ENCODE measurements at places on chromosomes 11 and 22.

GRCh38 chr11:1781593-1781975 is 17.9 kb upstream of the CTSD start:
- no peak for DNase-seq

DNA sequence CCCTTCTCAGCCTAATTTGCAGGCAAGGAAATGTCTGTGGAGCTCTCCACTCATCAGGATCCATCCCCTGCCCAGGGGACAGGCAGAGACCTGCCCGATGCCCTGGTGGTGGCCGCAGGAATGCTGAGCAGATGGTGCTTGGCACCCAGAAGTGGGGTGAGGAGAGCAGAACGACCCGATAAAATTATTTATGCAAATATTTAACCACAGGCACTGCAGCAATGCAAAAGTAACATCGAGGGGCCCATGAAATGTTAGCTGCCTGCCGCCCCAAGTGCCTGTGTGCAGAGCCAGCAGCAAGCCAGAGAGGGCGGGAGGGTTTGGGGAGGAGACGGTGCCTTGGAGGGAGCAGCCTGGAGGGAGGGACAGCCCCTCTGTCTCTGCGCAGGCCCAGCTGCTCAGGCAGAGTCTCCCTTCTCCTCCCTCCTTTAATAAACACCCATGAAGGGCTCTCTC is 205.5 kb downstream of the CTTN start:
- DNase-seq = peak; percentile 34

DNA sequence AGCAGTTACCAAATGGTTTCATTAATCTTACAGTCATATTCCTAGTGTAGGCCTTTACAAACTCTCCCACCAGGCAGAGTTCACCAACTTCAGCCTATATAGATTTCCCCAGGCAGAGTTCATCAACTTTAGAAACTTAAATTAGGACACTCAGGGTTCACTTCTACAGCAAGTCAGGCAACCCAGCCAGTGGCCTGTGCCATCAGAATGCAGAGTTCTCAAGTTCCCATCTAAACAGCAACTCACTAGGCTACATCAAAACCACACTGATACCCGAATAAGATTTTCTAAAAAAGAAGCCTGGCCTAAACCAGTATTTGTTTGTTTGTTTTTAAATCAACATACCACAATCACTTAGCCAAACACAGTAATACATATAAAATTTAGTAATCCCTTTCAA is 33.7 kb downstream of the PICALM start:
- DNase-seq = no peak

DNA sequence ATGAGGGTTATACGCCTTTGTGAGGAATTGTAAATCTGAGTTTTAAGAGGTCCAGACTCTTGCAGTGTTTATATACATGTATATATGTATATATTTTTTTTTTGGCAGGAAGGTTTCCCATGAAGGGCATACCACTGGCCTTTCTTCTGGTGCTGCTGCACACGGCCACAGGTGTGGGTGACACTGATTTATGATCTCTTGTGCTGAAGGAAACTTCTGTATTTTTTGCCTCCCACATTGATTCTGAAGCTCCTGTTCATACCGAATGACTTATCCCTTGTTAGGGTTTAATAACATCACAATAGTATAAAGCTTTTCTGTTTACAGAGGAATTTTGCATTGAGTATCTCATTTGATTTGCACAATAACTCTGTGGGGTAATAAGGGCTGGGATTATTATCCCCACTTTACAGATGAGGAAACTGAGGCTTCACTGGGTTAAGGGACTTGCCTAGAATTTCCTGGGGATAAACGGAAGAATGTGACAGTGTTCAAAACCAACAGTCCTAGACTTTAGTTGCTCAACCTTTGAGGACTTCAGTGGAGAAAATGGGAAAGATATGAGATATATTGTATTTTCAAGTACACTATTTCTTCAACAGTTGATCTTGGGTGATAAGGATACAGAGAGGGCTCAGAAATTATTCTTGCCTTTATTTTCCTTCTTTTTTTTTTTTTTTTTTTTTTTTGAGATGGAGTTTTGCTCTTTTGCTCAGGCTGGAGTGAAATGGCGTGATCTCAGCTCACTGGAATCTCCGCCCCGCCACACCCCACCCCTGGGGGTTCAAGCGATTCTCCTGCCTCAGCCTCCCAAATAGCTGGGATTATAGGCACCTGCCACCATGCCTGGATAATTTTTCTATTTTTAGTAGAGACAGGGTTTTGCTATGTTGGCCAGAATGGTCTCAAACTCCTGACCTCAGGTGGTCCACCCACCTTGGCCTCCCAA is 70.1 kb downstream of the MICAL2 start:
- no peak for DNase-seq

- no peak for DNase-seq
These were observed 11.4 kb downstream of the GNB1L start for GRCh38 chr22:19843107-19843856.

- peak; percentile 86 for DNase-seq
These were observed 706 bp downstream of the SF1 start for GRCh38 chr11:64777449-64778222.

GRCh38 chr11:40139066-40139465 is 1320.4 kb downstream of the LRRC4C start:
- no peak for DNase-seq

- no peak for DNase-seq
These were observed 6.4 kb downstream of the NPTXR start for GRCh38 chr22:38837414-38837928.

DNA sequence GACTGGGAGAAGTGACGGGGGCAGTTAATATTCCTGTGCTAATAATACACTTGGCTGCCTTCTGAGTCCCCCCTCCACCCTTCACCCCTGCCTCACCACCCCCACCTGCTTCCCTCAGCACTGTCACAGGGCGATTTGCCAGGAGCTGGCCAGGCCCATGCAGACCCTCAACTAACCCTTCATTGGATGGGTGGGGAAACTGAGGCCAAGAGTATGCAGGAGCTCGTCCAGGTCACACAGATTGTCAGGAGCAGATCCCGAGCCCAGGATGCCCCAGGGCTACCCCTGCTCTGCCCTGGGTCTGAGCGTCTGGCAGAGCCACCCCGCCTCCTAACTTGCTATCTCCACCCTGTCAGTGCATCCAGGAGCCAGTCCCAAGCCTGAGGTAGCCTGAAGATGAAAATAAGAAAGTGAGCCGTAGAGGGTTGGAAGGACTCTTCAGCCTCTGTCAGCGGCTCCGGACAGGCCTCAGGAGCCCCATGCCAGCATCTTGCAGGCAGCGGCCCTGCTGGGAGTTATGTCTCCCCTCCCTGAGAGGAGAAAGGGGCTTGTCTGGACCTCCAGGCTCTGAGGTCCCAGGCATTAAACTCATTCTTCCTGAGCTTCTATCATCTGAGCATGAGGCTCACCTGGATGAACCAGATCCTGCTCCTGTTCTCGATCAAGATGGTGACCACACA is 6.2 kb downstream of the TPBGL start:
- no peak for DNase-seq

DNA sequence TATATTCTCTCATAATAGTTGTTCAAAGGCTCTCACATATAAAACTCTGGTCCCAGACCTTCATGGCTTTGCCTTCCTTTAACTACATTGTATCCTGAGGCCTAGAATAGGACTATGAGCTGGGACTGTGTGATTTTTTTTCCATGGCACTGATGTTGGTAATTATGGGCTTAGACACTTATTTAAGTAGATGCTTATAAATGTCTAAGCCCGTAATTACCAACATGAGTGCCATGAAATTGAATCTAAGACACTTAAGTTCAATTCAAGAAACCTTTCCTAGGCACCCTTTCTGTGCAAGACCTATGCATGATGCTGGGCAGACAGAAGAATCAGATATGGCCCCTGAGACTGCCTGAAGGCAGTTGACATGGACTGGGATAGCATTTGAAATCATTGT is 63.0 kb downstream of the P4HA3 start:
- no peak for DNase-seq

DNA sequence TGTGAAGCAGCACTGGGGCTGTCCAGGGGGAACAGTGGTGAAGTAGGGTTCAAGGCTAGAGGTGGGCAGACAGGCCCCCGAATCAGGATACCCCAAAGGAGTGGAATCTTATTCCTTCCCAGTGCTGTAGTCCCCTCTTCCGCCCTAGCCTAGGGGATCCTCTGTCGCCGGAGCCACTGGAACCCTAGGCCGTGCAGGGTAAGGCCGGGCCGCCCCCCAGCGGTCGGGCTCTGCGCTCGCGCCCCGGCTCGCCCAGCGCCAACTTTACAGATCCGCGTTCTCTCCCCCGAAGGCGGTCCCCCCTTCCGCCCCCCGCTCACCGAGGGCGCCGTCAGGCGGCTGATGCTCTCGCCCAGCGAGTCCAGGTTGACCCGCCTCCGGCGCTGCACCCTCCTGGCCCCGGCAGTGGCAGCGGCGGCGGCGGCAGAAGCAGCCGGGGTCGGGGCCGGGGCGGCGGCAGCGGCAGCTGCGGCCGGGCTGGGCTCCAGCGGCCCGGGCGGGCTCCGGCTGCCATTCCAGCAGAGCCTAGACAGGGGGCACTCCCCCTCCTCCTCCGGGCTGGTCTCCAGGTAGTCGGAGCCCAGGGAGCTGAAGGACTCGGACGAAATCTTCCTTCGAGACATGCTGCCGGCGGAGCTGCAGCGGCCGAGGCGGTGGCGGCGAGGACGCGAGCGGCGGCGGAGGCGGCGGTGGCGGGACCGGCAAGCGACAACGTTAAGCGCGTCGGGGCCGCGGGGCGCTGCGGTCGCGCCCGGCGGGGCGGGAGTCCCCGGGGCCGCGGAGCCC is 650 bp downstream of the GUCY1A2 start:
- DNase-seq = no peak

- no peak for DNase-seq
These were observed 27.0 kb upstream of the SCGB1A1 start for GRCh38 chr11:62391642-62392425.

DNA sequence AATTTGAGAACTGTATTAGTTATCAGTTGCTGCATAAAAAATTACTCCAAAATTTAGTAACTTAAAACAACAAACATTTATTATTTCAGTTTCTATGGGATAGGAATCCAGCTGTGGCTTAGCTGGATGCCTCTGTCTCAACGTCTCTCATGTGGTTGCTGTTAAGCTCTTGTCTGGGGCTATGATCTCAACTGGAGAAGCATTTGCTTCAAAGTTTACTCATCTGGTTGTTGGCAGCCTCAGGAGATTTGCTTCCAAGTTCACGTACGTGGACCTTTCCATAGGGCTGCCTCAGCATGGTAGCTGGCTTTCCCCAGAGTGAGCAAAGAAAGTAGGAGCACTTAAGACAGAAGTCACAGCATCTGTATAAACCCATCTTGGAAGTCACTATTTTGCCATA is 144.9 kb upstream of the SESN3 start:
- no peak for DNase-seq

DNA sequence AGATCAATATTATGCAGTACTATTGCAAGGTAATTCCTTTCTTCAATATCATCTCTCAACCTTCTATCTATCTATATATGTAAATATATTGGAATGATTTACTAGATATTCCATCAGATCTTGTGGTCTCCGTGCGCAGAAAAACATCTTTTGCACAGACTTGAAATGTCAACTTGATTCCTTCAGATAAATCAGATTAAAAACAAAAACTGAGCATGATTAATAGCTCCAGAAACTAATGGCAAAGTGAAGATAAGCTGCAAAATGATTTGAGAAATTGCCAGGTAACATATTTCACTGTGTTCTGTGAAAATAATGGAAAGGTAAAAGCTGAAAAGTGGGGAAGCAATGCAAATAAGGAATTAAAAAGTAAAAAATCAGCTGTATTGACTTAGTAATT is 200.1 kb upstream of the CTSC start:
- no peak for DNase-seq

DNA sequence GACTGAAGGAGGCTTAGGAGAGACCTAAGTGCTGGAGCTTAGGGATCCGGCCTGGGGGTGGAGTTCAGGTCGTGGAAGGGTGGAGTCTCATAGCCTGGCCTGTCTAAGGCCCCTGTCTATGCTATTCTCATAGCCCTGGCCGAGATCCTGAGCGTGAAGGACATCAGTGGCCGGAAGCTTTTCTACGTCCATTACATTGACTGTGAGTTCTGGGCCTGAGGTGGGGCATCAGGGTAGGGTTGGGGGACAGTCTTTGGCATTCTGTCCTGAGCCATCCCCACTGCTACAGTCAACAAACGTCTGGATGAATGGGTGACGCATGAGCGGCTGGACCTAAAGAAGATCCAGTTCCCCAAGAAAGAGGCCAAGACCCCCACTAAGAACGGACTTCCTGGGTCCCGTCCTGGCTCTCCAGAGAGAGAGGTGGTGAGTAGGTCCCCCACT is 603 bp downstream of the KAT5 start:
- no peak for DNase-seq

DNA sequence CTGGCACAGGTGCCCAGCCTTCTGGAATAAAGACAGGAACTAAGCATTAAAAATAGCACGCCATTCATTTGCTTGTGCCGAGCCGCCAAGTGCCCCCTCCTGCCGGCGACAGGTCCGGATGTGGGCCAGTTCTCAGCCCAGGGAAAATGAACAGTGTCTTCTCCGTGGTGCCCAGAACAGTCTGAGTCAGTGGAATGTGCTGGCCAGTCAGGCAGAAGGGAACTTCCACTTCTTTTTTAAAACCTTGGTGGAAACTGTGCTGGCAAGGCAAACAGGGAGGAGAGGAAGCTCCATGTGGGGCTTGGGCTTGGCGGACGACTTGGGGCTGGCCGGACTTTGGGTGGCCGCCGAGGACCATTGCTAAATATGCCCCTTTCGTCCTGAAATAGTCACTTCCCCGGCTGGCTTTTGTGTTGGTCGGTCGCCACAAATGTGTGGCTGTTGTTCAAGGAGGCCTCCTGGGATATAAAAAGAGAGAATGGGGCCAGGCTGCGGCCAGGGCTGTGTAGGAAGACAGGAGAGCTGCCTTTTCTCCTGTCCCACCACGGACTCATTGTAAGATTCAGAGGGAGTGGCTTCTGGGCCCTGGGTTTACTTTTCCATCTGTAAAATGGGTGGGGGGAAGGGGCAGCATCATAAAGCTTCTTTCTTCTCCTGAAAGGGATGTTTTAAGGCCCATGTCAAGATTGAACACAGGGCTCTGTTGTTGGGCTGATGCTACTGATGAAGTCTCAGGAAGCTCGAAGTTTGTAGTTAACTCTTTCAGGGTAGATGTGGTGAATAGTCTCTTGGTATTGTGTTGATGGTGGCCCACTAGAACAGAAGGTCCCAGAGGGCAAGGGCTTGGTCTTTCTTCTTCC is 101.0 kb downstream of the PTPRJ start:
- DNase-seq = peak; percentile 87

DNA sequence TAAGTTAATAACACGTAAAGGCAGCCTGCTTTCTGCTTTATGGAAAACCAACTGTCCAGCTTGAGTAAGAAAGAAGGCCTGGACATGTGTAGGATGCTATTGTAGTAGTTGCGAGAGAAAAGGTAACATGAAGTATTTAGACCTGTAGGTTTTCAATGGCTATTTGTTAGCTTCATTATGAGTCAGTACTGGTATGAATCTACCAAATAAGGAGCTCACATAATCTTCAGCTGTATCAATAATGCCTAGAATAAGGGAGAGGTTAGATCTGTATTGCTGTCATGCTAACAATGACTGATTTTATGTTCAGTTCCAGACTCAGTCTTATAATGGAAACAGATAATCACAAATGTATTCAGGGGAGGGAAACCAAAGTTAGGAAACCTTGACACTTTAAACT is 550.3 kb downstream of the CNTN5 start:
- DNase-seq = no peak

DNA sequence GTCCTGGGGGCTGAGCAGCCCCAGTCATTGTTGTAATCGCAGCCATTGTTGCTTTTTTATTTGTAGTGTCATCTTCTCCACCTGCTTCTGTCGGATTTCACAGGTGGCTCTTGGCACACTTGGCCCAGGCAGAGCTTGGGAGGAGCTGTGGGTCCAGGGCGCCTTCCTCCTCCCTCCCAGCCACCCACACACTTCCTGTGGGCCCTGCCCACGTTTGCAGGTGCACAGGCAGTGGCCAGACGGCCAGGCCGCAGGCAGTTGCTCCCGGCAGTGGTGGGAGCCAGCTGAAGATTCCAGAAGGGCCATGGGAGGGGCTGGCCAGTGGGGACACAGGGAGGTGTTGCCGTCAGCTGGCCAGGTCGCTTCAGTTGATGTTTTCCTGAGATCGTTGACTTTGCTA is 1191.9 kb downstream of the BRD1 start:
- DNase-seq = peak; percentile 55
